CD8-positive, alpha-beta memory T cell (primary cell): ENCODE measurements at places on chromosomes 7 and 10. TPM values are rescaled to one million over a fixed set of nuclear protein-coding genes. Genes with fewer than 3 reads are reported as not detected.

CTTNBP2 gene
- polyA plus RNA-seq = not detected

TMEM213 gene
- 0.05 TPM for polyA plus RNA-seq

MKLN1 gene
- 21.8 TPM for polyA plus RNA-seq

PCLO gene
- not detected for polyA plus RNA-seq

PRPS1L1 gene
- not detected for polyA plus RNA-seq

PLEKHS1 gene
- polyA plus RNA-seq = not detected

LRRC18 gene
- polyA plus RNA-seq = not detected

NPY gene
- polyA plus RNA-seq = not detected

DNAJC30 gene
- 10.0 TPM for polyA plus RNA-seq
